Activated gamma-delta T cell (primary cell): ENCODE measurements at places on chromosomes 3 and 15.

GRCh38 chr3:53111822-53112221 lies 18.4 kb downstream of the RFT1 start:
- DNase-seq, result no peak

DNA sequence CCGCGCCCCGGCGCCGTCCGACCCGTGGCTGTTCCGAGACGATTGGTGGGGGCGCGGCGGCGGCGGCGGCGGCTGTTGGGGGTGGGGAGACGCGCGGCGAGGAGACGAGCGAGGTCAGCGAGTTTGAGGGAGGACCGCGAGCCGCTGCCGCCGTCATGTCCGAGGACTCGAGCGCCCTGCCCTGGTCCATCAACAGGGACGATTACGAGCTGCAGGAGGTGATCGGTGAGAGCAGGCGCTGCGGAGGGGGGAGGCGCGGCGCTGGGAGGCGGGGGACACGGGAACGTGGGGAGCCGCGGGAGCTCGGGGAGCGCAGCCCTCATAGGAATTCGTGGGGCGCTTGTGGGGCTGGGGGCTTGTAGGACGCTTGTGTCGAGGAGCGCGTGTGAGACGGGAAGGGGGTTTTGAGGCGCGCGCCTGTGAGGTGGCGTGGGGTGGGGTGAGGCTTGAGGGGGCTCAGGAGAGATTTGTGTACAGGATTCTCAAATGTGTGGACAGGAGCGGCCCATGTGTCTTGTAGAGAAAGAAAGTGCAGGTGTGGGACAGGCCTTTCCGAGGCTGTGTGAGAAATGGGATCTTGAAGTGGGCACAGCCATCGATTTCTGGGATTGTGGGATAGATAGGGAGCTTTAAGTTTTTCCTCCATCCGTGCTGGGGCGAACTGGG lies 518 bp downstream of the OXSR1 start:
- no peak for DNase-seq

GRCh38 chr15:62951481-62951880 lies 91.1 kb upstream of the TPM1 start:
- DNase-seq, result no peak

DNA sequence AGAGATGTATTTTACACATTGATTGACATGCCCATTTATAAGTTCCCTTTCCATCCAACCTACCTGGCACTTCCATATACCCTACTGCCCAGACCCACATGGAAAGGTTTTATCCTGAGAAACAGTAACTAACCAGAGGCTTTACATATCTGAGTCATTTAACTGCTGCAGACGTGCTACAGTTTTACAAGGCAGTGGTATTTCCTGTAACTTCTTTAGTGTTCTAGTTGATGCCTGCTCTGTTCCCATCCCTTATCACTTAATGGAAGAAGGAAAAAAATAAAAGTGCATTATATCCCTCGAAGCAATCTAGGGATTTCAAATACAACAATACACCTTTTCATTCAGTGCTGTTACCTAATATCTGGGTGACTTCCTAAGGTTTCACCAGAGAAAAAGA lies 107.1 kb downstream of the TMCO5A start:
- DNase-seq, result no peak

- no peak for DNase-seq
These were observed 419.4 kb downstream of the SHQ1 start for GRCh38 chr3:72428803-72429202.

DNA sequence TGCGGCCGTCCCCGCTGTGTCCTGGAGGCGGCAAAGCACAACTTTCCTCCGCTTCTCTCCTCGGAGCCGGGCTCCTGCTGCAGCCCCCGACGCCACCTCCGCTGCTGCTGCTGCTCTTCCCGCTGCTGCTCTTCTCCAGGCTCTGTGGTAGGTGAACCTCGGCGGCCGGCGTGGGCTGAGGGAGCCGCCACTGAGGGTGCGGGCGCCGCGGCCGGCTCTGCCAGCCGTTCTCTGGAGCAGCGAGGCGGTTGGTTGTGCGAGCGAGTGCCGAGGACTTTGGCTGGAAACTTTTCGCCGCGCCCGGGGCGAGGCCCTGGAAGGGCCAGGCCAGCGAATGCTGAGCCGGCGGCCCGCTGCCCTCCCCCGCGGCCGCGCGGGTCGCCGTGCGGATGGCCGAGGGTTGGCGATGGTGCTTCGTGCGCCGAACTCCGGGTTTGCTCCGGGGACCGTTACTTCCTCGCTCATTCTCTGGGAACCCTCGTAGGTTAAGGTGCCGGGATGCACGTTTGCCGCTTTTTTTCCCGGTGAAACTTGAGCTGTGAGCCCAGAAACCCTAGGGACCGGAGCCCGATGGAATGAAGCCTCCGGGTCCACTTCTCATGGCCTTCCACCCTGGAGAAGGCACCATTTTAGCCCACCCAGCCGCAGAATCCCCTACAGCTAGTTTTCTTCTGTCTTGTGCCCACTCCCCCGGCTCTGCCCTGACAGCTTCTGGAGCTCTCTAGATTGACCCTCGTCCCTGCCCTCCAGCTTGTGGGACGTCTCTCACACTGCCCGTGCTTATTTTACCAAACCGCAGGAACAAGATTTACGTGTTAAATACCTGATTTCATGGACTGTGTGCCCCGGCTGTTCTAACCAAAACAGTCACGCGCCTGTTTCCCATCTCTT lies 660 bp downstream of the NECTIN3 start:
- no peak for DNase-seq

DNA sequence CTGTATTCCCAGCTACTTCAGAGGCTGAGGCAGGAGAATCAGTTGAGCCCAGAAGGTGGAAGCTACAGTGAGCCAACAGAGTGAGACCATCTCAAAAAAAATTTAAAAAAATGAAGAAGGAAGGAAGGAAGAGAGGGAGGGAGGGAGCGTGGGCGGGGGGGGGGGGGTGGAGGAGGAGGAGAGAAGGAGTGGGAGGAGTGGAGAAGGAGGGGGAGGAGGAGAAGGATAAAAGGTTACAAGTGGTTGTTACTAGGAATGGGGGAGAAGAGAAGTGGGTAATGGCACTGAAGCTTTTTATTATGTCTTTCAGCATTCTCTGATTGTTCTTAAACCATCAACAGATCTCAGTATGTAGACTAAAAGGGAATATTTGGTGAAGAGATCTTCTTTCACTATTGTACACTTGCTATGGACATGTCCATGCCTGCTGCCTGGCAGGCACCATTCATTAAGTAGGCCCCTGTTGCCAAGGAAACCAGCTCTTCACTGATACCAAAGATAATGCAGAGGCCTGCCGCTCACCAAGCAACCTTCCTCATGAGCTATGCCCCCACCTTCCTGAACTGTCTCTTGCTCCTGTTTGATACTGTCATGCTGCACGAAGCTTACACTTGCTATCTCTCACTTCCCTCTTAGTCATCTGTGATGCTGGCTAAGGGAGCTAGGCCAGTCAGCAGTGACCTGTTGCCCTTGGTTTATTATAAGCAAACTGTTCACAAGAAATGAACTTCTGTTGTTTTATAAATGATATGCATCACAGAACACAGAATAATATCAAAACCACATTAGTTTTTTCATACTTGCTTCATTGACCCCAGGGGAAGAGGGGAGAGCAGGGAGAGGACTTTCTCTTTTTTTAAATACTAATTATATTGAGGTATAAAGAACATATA lies 23.1 kb downstream of the EPM2AIP1 start:
- DNase-seq, result no peak

DNA sequence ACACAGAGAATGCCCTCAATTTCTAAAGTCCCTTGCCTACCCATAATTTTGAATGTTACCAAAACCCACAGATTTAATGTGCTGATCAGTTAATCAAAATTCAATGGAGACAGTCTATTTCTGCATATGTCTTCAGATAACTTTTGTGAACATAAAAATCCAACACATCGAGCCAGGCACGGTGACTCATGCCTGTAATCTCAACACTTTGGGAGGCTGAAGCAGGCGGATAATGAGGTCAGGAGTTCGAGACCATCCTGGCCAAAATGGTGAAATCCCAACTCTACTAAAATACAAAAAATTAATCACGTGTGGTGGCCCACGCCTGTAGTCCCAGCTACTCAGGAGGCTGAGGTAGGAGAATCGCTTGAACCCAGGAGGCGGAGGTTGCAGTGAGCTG lies 49.3 kb downstream of the PEAK1 start:
- no peak for DNase-seq

DNA sequence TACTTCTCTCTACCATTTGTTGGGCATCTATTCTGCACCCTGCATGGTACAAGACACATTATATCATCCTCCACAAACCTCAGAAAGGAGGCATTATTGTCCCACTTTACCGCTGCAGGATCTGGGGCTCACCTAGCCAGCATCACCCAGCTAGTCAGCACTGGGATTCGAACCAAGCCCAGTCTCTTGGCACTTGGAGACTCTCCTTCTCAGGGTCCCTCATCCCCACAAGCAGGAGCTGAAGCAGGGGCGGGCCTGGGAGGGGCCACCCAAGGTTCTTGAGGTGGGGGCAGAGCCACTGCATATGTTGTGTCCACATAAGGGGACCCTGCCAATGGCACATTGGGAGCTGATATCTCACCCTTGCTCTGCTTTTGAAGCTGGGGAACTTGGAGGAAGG lies 41.3 kb downstream of the SLC6A1 start:
- no peak for DNase-seq

- no peak for DNase-seq
These were observed 165.2 kb downstream of the PGPEP1L start for GRCh38 chr15:98842192-98842972.

DNA sequence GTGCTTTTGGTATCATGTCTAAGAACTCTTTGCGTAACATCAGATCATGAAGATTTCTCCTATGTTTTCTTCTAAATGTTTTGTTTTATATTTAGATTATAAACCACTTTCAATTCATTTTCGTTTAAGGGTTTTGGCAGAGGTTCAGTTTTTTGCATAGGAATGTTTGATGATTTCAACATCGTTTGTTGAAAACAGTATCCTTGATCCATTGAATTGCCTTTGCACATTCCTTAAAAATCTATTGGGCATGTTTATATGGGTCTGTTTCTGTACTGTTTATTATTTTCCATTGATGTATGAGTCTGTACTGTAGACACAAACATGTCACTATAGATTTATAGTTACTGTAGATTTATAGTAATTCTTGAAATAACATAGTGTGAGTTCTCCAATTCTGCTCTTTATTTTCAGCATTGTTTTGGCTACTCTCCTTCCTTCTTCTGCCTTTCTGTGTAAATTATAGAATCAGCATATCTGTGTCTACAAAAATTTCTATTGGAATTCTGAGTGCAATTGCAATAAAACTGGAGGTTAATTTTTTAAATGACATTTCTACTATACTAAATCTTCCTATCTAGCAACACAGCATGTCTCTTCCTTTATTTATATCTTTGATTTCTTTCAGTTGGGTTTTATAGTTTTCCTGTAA lies 374.0 kb downstream of the SV2B start:
- no peak for DNase-seq

- DNase-seq, result no peak
These were observed 333.5 kb downstream of the FOXP1 start for GRCh38 chr3:71250026-71250425.

DNA sequence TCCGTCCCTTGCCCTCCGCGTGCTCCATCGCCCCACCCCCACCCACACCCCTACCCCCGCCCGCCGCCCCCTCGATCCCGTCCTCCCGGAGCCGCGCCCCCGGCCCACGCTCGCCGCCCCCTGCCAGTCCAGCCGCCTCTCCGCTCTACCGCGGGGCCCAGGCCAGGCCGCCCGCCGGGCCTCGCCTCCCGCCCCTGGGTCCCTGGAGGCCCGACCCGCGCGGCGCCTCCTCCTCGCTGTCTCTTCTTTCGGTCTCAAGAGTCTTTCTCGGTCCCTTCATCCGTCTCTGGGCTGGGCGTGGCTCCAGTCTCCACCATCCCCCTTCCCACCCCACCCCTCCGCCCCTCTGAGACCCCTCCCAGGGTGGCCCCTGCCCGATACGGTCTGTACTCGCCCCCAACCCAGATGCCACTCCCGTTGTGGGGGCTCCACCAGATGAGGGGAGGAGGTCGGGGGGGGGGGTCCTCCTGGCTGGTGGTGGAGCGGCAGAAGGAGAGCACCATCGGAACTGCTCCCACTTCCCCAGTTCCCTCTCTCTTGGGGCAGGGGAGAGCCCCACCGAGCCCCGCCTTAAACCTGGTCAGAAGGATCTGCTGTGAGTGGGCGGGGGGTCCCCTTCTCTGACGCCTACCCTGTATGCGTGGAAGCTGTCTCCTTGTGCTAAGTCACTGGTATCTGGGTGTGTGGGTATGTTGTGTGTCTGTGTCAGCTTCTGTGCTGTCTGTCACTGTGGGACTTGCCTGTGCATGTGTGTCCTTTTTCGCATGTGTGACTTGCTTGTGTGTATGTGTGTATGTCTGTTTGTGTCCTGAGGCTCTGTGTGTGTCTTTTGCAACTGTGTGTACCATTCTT lies 1.0 kb downstream of the PRKCD start:
- DNase-seq, result no peak
